ENCODE measurements at places on chromosomes 12 and 14.
A peak's percentile ranks its signal among the peaks of the same experiment; 100 is the strongest.

- no peak for DNase-seq
Observed at GRCh38 chr12:10688042-10688441, 14.2 kb upstream of the STYK1 start.

- no peak for DNase-seq
Observed at GRCh38 chr14:101501341-101501740, 60.0 kb upstream of the DIO3 start.

- no peak for DNase-seq
Observed at GRCh38 chr14:99698642-99699041, 14.5 kb downstream of the CYP46A1 start.

DNA sequence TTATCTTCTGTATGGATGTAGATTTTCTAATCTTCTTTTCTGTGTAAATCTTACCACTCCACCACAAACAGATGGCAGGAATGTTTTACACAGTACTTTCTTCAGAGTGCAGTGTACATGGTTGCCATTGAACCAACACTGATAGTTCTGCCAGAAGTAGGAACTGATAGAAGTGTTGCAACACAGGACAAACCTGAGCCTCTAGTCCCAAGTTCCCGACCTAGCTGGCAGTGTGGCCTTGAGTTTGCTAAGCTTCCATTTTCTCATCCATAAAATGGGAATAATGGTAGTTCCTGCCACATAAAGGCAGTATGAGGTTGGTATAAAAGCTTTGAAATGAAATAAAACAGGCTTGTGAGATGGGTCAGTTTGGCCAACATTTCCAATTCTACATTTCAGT lies 50.8 kb upstream of the SAV1 start:
- DNase-seq: no peak

- DNase-seq: no peak
Observed at GRCh38 chr14:37587131-37587803, 7.8 kb downstream of the FOXA1 start.

- peak; percentile 11 for DNase-seq
Observed at GRCh38 chr14:74141703-74142102, 56.9 kb downstream of the LIN52 start.

GRCh38 chr12:67661311-67662021 lies 12.9 kb downstream of the DYRK2 start:
- DNase-seq: peak; percentile 29

- DNase-seq: no peak
Observed at GRCh38 chr12:68031881-68032739, 42.9 kb downstream of the IFNG-AS1 start.

GRCh38 chr14:75630695-75631452 lies 29.8 kb downstream of the ERG28 start:
- DNase-seq: no peak

DNA sequence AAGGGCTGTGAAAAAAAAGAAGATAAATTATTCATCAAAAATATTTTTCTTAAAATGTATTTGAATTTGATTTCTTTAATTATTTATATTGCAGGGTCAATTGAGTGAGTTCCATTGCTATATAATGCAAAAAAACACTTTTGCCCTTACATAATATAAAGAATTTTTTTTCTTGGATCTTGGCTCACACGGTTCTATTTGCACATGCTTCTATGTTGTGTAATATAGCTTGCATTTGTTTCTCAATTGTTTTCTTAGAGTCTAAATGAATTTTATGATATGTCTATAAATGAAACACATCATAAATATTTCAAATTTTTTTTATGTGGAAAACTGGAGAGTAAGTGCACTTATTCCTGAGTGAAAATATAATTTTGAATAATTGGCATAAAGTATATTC lies 694.2 kb downstream of the SLC6A15 start:
- no peak for DNase-seq

DNA sequence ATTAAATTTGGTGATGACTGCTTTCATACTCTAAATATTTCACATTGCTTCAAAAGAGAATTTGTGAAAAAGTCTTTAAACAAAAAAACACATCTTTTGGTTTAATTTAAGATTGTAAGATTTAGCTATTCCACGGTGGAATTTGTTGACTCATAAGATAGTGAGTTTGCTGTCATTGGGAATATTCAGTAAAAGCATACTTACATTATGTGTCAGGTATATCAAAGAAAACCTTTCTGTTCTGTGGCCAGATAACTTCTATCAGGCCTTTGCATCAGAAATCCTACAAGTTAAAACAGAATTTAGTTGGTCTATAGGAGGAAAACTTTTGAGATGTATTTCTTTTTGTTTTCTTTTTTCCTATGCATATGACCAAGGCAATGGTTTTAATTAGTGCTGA lies 148.8 kb upstream of the E2F7 start:
- DNase-seq: peak; percentile 39

- DNase-seq: no peak
Observed at GRCh38 chr14:94395282-94395887, 7.0 kb upstream of the SERPINA1 start.

DNA sequence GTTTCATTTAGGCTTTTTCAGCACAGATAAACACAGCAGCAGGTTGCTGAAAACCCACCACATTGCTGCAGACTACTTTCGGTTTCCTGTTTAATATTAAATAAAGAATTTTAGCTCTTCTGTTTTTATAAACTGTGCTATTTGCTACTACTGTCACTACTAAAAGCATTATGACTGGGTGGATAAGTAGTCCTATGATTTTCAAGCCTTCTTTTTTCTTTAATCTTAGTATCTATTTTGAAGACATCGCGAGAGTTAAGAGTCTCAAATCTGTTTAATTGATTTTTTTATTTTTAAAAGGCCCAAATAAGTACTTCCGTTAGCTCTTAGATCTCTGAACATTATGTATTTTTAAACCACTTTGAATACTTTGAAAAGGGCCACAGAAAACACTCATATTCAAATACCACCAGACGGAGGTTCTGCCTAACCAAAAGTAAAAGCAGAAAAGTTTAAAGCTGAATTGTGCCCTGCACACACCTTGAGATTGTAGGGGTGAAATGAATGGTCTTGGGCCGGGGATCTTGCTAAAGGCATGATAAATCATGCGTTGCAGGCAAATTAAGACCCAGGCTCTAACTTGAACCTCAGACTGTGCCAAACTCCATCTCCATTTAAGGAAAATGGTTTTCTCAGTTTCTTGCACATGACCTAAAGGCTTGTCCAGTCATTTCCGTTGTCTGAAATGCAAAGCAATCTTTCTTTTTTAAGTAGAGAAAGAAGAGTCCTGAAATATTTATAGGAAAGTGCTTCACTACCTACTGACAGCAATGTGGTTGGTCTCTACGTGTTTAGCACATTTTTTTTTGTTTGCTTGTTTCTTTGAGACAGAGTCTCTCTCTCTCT lies 13.6 kb upstream of the FOXN3 start:
- DNase-seq: no peak

DNA sequence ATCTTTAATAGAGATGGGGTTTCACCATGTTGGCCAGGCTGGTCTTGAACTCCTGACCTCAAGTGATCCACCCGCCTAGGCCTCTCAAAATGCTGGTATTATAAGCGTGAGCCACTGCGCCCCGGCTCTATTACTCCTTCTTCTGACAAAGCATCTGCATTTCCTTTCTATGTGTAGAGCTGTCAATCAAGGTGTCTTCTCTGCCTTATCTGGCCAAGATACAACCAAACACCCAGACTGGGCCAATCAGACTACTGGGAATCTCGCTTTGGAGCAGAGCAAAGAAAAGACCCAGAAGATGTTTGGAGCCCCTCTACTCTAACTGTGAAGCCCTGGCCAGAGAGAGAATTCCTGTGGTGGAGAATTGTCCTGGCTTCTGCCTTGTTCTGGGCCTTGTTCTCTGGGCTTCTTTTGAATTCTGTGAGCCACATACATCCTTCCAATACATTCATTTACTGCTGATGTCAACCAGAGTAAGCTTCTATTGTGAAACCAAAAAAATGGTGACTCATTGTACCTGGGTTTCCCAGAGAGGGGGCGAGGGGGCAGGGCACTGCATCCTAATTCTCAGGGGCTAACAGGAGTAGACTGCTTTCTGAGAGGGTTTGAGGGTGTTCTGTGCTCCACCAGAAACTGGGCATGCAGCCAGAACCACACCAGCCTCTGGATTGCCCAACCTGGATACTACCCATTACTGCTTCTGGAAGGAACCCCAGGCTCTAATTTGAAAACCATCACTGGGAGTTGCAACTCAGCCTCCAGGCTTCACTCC lies 18.8 kb upstream of the FLVCR2 start:
- peak; percentile 49 for DNase-seq

GRCh38 chr12:89092297-89092696 lies 260.0 kb downstream of the DUSP6 start:
- no peak for DNase-seq

DNA sequence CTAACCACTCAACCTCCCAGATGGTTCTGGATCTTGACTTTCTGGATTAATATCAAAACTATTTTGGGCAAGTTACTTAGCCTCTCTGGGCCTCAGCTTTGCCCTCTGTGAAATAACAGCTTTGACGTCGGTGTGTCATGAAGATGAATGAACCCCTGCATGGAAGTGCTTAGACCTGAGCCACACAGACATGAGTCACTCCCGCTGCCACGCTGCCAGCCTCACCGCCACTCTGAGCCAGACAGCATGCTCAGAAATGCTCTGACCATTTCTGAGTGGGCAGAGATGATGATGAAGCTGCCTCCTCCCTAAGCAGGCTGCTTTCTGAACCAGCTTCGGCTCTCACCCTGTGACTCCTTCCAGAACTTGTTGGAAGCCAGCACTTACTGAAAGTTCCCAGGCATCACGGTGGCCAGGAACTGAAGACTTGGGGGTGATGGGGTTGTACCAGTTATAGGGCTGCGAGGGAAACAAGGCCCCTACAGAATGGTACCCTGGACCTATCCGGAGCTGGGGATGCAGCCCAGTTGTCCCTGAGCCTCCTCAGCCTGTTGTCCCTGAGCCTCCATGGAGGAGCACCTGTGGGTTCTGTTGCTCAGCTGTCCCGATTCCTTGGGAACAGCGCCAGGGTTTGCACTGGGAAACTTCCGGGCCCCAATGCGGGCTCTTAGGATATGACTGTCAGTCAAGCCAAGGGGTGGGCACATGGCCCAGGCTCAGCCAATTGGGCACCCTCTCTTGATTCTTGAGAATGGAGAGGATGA lies 2.0 kb upstream of the CCDC197 start:
- DNase-seq: peak; percentile 75

DNA sequence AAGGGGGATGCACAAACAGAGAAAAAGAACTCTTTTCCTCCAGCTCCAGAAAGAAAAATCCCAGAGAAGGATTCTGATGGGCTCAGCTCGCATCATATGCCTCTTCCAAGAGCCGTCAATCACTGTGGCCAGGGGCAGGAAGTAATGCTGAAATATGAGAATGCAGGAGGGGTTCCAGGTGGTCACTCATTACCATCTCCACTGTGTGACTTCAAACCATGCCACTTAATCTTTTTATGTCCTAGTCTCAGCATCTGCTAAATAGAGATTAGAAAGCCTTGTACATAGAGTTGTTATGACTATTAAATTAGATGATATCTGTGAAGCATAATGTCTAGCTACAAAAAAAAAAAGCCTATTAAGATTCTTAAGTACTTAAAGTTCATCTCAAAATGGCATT lies 65.6 kb upstream of the FICD start:
- no peak for DNase-seq

DNA sequence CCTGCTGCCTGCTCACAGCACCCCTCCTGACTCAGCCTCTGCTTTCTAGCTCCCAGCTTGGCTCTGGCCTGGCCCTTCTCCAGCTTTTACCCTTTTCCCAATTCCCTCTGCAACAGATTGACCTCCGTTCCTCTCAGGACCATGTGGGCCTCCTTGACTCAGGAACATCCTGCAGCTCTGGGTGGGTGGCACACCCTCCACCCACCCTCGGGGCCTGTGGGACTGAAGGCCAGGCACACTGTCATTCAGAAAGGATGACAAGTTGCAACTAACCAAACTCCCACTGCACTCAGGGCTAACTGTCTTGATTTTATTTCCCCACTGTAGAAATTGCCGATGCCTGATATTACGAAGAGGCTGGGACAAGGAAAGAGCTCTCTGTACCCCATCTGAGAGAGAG lies 59.4 kb downstream of the HELB start:
- no peak for DNase-seq

- peak; percentile 91 for DNase-seq
Observed at GRCh38 chr12:96193725-96194575, at the start of gene ELK3. Gene ELK3, plus strand, starts transcription at chr12:96194375.

DNA sequence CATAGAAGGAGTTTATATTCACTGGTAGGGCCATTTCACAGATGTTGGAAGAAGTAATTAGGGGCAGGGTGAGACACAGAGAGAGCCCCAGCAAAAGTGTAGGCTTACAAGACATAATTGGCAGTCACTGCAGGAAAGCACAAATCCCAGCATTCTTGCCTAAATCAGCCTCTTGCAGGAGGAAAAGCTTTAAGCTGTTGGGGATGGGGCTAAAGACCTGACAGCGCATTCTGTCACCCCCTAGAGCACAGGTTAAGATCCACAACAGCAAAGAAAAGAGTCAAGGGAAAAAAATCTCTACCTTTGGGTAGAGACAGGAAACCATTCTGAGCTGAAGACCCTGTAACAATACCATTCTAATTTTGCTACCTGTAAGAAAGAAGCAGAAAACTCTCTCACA lies 409.0 kb downstream of the DAD1 start:
- DNase-seq: no peak

DNA sequence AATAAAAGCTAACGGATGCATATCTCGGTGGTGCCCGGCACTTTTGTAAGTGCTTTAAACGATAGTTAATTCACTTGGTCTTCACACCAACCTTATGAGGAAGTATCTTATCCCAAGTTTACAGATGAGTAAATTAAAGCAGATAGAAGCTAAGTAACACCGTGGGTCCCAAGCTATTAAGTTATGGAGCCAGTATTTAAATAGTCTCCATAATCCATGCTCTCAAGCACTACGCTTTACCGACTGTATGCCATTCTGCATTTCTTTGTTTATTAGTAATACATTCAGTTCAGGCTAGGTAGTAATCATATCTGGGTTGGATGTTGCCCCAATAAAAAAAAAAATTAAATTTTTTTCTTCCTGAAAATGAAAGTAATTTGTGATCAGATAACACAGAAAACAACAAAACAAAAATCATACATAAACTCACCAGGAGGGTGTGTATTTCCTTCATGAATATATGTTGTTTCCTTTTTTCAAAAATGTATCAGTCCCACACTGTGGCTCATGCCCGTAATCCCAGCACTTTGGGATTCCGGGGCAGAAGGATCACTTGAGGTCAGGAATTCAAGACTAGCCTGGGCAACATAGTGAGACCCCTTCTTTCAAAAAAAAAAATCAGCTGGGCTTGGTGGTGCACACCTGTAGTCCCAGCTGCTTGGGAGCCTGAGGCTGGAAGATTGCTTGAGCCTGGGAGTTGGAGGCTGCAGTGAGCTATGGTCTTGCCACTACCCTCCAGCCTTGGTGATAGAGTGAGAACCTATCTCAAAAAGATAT lies 1.4 kb upstream of the M6PR start:
- DNase-seq: peak; percentile 11

DNA sequence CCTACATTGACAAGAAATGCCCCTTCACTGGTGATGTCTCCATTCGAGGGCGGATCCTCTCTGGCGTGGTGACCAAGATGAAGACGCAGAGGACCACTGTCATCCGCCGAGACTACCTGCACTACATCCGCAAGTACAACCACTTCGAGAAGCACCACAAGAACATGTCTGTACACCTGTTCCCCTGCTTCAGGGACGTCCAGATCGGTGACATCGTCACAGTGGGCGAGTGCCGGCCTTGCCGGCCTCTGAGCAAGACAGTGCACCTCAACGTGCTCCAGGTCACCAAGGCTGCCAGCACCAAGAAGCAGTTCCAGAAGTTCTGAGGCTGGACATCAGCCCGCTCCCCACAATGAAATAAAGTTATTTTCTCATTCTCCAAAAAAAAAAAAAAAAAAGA lies 2.8 kb downstream of the GOLGA3 start:
- DNase-seq: no peak

- peak; percentile 92 for DNase-seq
Observed at GRCh38 chr12:11719678-11720099, 70.2 kb downstream of the ETV6 start.
